ENCODE measurements at places on chromosomes 2 and 18.

DNA sequence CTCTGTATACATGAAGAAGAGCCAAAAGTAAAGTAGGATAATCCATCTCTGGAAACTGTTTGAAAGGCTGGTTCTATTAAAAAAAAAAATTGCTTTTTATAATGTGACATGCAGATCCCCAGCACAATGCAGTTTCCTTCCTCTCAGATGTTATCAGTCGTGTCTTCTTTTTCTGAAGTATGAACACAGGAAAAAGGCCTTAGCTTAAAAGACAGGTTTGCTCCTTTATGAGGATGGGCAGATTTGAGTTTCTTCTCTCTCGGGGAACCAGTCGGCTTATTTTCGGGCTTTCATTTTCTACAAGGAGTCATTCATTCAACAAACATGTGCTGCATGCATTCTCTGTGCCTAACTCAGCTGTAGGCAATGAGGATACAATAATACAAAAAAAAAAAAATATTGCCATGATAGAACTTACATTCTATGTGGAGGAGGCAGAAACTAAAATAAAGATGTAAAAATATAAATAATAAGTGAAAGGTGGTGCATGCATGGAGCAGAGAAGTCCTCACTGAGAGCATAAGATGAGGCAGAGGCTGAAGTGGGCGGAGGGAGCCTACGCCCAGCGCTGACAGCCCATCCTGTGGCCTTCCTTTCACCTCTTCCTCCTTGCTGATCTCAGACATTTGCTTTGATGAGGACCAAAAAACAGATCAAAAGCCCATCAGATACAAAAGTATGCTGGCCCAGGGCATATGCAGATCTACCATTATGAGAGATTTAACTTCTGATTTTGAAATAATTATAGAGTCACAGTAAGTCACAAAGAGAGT lies at the start of gene CD226:
CD226 (minus strand) TSS at position 513 of the 773 bp plus-strand sequence; CDS start at position 46, 467 bp downstream.
- DNase-seq, result no peak

DNA sequence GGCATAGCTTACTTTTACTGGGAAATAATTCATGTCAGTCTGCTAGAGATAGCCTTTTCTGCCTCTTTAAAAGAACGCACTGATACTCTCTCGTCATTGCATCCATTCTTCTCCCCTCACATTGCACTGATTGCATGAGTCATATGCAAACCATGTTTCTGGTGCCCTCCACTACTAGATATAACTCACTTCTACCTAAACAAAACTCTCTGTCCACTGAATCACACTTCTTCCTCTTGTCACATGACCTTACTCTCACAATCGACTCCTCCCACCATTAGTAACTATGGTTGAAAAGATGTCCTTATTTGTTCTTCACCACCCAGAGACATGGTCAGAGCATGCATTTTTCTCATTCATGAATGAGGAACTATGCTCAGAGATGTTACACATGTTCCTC lies 158.0 kb downstream of the CSRNP3 start:
- DNase-seq, result peak; percentile 49

DNA sequence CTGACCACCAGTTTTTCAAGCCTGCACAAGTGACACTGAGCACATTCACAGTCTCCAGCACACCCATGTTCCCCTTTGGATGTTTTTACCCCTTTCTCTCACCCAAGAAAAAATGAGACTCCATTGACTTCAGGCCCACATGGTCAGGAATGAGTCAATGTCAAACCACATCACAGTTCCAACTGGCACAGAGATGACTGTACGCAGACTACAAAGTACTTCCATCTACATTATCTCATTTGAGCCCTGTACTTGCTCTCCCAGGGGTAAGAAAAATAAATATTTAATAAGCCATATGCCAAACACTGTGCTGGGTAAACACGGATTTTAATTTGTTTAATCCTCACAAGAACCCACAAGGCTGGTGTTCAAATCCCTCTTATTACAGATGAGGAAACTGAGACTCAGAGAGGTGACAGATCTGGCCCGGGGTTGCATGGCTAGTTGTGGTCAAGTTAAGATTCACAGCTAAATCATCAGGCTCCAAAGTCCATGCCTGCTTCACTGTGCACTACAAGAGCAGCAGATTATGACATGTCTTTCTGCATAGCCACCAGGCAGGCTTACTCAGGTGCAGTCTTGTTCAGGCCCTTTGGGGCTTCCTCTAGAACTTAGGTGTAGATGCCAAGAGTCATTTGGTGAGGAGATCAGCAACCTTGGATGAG lies 106.1 kb downstream of the TXNL1 start:
- DNase-seq, result no peak

GRCh38 chr2:240405133-240405532 lies 30.3 kb upstream of the GPC1 start:
- no peak for DNase-seq

DNA sequence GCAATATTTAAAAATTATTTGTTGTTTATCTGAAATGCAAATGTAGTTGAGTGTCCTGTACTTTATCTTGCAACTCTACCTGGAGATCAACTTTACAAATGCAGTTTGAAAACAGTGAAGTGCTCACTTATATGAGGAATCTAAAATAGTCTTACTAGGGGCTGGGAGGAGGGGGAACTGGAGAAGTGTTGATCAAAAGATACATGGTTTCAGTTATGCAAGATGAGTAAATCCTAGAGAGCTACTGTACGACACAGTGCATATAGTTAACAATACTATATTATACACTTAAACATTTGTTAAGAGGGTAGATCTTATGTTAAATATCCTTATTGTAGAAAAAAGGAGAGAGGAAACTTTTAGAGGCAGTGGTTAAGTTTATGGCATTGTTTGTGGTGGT lies 241.9 kb downstream of the BCL11A start:
- no peak for DNase-seq

DNA sequence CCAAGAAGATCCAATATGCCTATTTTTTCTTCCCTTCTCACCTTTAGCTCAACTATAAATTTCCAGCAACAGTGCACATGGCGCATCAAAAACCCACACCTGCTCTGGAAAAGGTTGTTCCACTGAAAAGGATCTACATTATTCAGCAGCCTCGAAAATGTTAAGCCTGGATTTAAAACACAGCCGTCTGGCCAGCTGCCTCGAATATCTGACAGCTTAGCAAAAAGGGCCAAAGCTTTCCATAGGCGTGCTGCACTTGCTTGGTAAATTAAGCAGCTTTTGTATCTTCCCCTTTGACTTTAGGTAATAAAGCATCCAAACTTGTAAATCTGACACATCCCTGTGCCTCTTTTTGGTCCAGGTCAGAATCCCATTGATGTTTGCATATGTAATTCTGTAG lies 20.5 kb downstream of the DAPL1 start:
- no peak for DNase-seq

- no peak for DNase-seq
Measured at GRCh38 chr2:60394463-60394862, 159.0 kb downstream of the BCL11A start.

DNA sequence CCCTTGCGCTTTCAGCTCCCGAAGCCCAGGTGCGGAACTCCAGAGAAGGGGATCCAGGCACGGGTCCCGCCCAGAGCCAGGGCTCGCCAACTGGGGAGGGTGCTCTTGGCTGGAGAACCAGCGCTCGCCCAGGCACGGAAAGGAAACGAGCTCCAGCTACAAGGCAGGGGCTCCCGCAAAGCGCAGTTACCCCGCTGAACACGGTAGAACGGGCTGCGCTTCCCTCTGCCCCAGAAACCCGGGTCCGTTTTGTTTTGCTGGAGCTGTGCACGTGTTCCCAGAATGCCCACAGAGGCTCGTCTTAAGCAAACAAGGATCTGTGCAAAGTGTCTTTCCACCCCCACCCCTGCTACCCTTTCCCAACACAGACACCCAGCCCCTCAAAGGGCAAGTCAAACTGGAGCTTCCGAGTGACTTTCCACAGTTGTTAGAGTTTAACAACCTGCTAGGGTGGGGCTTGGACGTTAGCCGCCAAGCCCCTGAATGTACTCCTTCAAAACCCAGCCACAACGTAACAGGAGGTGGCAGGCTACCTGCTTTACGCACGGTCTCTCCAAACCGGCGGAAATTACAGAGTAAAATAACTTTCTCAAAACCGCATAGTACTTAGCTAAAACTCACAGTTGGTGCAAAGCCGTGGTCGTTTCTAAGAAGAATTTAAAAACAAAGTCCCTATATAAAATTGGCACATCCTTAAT lies 775 bp downstream of the RNF125 start:
- peak; percentile 43 for DNase-seq

- DNase-seq, result peak; percentile 63
Measured at GRCh38 chr2:20447437-20448245, 767 bp downstream of the RHOB start.

GRCh38 chr2:233248999-233249398 lies 2.5 kb upstream of the ATG16L1 start:
- DNase-seq, result no peak

- DNase-seq, result no peak
Measured at GRCh38 chr2:84940831-84941412, 30.0 kb upstream of the KCMF1 start.

DNA sequence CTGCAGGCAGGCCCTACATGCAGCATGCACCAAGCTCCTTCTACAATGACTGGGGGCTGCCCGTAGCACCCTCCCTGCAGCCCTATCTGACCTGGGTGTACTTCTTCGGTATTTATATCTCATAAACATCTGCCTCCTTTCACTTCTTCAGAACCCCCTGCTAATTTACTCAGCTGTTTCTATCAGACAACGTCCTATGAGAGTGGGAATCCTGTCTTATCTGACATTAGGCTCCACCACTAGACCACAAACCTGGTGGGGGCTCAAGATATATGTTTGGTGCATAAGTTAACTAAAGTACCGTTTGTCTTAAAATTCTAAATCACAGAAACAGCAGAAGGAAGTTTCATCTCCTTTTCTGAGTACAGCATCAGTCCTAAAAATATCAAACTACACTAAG lies 10.6 kb downstream of the HSBP1L1 start:
- DNase-seq, result no peak

Data from RKO (cell line).